Activated T-cell treated with anti-CD3 and anti-CD28 coated beads, Interleukin-2, amount 50 U/mL, for 72 hours (primary cell): ENCODE measurements at places on chromosomes 16 and 17.
A peak's percentile ranks its signal among the peaks of the same experiment; 100 is the strongest.

GRCh38 chr17:42536372-42537155, 523 bp downstream of the NAGLU start:
- DNase-seq = peak; percentile 83

DNA sequence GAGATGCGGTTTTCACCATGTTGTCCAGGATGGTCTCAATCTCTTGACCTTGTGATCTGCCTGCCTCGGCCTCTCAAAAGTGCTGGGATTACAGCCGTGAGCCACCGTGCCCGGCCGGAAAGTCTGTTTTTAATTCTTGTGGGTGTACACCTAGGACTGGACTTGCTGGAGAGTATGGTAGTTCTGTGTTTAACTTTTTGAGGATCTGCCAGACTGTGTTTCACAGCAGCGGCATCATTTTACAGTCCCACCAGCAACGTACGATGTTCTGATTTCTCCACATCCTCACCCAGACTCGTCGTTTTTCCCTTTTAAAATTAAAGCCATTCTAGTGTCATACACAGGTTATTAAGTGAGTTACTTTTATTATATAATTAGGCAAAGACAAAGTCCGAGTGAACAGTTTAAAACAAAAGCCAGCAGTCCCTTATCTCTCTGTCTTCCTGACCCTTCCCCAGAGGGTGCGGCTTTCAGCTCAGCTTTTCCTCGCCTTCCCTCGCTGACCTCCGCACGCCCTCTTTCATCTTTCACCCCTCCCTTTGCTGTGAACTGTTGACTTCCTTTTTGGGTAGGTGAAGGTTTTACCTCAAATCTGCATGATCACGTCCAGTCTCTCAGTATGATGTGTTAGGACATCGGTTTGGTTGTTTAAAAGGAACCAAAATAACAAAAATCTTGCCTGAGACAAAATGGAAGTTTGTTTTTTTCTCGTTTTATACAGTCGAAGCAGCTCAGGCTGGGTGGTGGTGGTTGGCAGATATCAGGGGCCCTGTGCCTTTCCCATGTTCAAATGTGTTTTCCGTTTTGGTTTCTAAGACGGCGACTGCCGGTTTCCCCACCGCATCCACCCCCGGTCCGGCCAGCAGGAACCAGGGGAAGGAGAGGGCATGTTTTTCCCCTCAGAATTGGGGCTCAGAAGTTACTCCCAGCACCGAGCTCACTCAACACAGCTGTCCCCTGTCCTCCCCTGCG, 18.0 kb downstream of the FAM234A start:
- DNase-seq = peak; percentile 31

GRCh38 chr16:57635266-57636097, 7.1 kb downstream of the ADGRG1 start:
- no peak for DNase-seq

DNA sequence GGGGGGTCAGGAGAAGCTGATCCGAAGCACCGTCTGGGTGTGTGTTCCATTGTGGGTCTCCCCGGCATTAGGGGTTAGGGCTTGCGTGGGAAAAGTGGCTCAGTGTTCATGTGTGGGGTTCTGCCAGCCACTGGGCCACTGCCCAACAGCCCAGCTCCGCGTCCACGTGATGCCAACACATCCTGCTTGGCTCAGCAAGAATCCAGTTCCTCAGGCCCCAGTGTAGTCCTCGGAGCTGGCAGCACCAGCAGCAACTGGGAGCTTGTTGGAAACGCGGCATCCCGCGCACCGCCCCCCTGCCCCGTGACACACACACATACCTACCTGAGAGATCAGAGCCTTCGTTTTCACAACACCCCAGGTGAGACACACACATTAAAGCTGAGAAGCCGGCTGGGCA, 18.9 kb downstream of the LGALS9 start:
- DNase-seq = no peak

- no peak for DNase-seq
Observed at GRCh38 chr16:69852815-69853214, 90.7 kb downstream of the WWP2 start.

GRCh38 chr17:43382776-43383175, 16.0 kb upstream of the ARL4D start:
- DNase-seq = no peak
